ENCODE measurements at places on chromosomes 12 and 14. TPM values are rescaled to one million over a fixed set of nuclear protein-coding genes. Genes with fewer than 3 reads are reported as not detected.
A peak's percentile ranks its signal among the peaks of the same experiment; 100 is the strongest.

GRCh38 chr12:121958541-121959240 lies 40.3 kb downstream of the CFAP251 start:
- no peak for DNase-seq

DNA sequence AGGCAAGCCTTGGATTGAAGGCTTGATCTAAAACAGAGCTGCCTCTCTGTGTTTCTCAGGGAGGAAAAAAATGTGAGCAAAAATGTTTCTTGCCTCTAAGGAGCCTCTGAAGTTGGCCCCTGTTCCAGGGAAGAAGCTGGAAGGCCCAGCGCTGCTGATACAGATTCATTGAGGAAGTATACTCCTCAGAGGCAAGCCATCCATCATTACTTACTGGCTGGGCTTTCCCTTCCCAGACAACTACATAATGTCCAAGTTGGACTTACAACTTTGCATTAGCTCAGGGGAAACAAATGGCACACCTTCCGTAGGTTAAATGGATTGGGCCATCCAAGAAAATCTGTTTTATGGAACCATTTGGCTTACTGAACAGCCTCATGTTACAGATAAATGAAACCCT lies 263.7 kb upstream of the SEL1L start:
- DNase-seq: no peak

GRCh38 chr12:114220311-114220710 lies 185.6 kb downstream of the TBX5 start:
- DNase-seq: no peak

- no peak for DNase-seq
These were observed 77.9 kb downstream of the SPATA7 start for GRCh38 chr14:88463318-88463717.

DNA sequence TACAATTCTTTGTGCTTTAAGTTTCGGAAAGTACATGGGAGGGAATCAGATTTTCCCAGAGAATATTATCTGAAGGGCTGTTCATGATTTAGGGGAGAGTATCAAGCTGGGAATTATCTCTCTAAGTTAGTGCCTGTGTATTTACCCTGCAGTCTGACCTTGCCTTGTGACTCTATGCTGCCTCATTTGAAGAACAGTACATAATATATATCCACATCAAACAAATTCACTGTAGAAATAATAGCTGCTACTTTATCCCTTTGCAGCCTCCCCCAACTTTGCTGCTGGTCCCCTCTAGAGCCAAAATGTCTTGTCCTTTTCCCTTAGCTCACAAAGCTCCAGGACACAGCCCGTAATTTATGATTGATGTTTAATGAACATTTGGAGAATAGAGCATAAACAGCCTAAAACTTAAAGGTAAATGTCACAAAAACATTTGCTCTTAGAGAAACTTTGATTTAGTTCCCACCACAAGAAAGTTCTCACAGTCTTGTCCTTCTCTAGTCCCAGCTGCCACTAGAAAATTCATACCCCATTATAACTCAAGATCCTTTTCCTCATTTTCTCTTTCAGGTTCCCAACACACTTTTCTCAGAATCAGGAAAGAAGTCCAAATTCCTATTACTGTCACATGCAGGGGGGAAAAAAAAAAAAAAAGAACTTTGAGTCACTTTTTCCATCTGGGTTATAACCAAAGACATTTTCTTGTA lies 1009.6 kb downstream of the FLRT2 start:
- no peak for DNase-seq

GRCh38 chr14:103132381-103133209 lies 9.3 kb downstream of the TNFAIP2 start:
- peak; percentile 92 for DNase-seq

DNA sequence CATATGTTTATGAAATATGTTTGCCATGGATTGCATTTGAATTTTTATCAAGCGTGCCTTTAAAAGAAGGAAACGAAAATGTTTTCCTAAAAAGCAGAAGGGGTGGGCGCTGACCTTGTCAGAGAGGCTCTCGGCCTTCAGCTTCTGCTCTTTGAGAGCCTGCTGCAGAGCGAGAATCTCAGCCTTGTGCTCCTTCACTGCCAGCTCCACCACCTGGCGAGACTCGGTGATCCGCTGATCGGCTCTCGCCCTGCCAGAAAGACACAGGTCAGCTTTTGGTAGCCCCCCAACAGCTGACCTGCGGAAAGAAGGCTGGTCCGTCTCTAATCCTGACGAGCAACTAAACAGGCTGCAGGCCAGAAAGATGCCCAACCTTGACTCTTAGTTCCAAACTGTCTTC lies 62.4 kb downstream of the PRKAB1 start:
- peak; percentile 48 for DNase-seq

DNA sequence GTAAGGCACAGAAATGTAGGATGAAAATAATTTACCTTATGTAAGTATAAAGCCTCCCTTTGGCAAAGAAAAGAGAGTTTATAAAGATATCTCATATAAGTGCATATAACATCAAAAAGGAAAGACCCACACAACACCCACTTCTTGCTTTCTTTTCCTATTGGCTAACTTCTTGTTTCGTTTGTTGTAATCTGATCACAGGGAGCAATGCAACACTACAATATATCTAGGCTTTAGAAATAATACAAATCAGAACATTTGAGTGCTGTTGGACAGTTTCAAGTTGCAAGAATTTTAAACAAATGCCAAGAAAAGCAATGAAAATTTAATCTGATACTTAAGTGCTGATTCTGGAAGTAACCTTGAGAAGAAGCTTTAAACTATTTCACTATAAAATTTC lies 1.3 kb downstream of the FGD6 start:
- no peak for DNase-seq

GRCh38 chr14:59004012-59004411 lies 184.5 kb upstream of the DAAM1 start:
- no peak for DNase-seq

GRCh38 chr14:97539884-97540283 lies 742.7 kb downstream of the VRK1 start:
- no peak for DNase-seq

DNA sequence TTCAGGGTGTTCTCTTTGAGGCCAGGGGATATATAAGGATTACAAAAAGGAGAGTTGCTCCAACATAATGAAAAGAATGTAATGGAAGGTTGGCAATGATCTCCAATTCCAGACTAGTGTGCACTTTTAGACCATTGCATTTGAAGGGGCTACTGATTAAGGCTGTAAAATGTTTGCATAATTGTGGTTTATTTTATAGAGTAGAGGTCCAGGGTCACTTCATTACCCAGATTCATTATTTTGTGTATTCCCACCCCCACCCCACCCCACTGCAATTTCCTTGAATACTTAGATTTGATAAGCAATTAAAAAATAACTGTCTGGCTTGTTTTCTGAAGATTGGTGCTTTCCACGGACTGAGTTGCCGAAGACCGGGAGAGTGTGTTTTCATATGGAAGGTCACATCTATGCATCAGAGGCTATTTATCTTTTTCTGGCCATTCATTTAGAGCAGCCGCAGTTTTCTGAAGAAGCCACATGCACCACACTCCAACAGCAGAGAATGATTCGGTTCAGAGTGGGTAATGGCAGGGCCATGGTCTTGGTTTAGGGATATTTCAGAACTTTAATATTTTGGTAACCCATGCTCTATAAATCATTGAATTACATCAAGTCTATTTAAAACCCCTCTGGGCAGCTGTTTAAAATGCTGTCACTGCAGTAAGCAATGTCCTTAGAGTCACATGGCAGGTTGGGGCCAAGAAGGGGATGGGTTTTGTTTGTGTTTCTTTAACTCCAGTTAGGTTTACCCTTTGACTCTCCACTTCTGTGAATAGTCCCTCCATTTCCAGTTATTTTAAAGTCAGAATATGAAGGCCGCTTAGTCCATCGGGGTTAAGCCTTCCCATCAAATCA lies 94.6 kb downstream of the TMEM30B start:
- no peak for DNase-seq

GRCh38 chr12:92987362-92987761 lies 58.3 kb upstream of the EEA1 start:
- DNase-seq: peak; percentile 58

- DNase-seq: peak; percentile 78
These were observed 896 bp downstream of the EIF5 start for GRCh38 chr14:103334644-103335622.

- no peak for DNase-seq
These were observed 204.7 kb downstream of the EPS8 start for GRCh38 chr12:15584366-15585041.

GRCh38 chr14:23478109-23478759 lies 8.7 kb downstream of the NGDN start:
- DNase-seq: peak; percentile 61

DNA sequence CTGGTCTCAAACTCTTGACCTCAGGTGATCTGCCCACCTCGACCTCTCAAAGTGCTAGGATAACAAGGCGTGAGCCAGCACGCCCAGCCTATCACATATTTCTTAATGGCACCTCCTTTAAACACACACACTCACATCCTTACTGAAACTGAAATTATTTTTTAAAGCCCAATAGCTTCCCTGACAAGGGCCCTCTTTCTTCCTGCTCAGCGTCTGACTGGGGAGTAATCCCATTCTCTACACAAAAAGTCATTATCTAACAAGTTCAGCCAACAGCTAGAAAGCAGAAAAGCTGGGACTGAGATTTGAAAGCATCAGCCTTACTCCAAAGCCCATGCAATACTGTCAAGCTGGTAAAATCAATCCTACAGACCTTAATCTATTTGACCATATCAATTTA lies 10.0 kb upstream of the AICDA start:
- DNase-seq: no peak

GRCh38 chr14:93073910-93074769 lies 41.6 kb downstream of the ITPK1 start:
- DNase-seq: no peak

GRCh38 chr12:76020731-76021672 lies 10.6 kb downstream of the PHLDA1 start:
- peak; percentile 75 for DNase-seq

DNA sequence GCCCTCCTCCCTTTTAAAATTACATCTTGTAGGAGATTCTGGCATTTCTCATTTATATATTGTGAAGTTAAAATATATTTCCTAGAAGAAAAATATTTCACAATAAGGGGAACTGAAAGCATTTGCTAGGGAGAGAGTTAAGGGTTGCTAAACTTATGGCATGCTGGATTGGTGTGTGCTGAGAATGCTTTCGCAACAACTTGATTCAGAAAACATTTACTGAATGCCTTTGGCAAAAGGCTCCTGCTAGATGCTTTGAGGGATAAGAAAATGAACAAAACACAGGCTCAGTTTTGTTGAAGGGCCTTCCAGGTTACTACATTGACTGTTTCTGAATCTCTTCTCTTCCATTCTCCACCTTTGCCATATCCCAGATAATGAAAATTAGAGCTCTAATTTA lies 67.5 kb downstream of the DIP2B start:
- DNase-seq: no peak

- DNase-seq: peak; percentile 22
These were observed 82.2 kb downstream of the PLEKHG7 start for GRCh38 chr12:92784797-92785562.

GRCh38 chr12:31206038-31206670 lies 119.8 kb downstream of the SINHCAF start:
- peak; percentile 35 for DNase-seq

GRCh38 chr14:73426877-73427276 lies 31.5 kb downstream of the NUMB start:
- DNase-seq: no peak

- DNase-seq: no peak
These were observed 44.8 kb downstream of the SSPN start for GRCh38 chr12:26239852-26240815.

GRCh38 chr12:62190689-62191490 lies 69.3 kb upstream of the USP15 start:
- no peak for DNase-seq

- DNase-seq: no peak
These were observed 21.7 kb upstream of the CATSPERB start for GRCh38 chr14:91753501-91754128.

GRCh38 chr14:61406198-61406597 lies 84.8 kb downstream of the PRKCH start:
- DNase-seq: no peak

DNA sequence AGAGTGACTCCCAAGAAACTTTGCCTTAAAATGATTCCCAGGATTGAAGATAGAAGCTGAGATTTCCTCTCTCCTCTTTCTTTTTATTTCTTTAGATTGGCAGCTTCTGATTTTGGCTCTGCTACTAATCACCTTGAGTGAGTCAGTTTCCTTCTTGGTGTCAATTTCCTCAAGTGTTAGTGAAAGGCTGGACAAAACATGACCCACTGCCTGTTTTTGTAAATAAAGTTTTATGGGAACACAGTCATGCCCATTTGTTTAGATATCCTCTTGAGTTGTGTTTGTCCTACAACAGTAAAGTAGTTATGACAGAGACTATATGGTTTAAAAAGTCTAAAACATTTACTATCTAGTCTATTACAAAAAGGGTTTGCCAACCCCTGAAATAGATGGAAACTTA lies 227.2 kb upstream of the TBX3 start:
- DNase-seq: no peak

DNA sequence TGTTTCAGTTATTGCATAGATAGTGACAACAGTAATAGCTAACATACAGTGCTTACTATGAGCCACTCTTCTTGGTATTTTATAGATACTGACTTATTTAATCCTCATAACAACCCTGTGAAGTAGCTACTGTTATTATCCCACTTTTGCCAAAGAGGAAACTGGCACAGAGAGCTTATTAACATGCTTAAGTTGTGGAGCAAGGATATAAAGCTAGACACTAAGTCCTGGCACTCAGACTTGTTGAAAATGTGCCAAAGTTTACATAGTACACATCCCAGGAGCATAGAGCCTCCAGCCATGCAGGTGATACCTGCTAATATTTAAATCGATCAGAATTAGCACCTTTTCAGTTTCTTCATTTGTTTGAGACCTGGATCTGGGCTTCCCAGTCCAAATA lies 41.8 kb downstream of the VEZT start:
- DNase-seq: no peak

Gene LTB4R
- polyA plus RNA-seq: 9.4 TPM

Gene CLEC6A
- polyA plus RNA-seq: not detected

Gene P2RX2
- polyA plus RNA-seq: 0.44 TPM

Gene SENP1
- 10.2 TPM for polyA plus RNA-seq

Gene CCDC175
- polyA plus RNA-seq: not detected

Gene ATG14
- polyA plus RNA-seq: 7.0 TPM

Gene LRRIQ1
- 0.40 TPM for polyA plus RNA-seq

Gene LRP6
- 5.2 TPM for polyA plus RNA-seq

Gene AMN
- polyA plus RNA-seq: 0.48 TPM

Gene DNAJC22
- 0.48 TPM for polyA plus RNA-seq

Gene CABP1
- 5.1 TPM for polyA plus RNA-seq

Data from adrenal gland (tissue), 19 donors.